ENCODE measurements at places on chromosomes 4 and X.

GRCh38 chrX:45434231-45434630, 233.6 kb upstream of the DIPK2B start:
- DNase-seq = no peak

GRCh38 chrX:21946925-21947641, 6.6 kb downstream of the SMS start:
- DNase-seq = no peak

GRCh38 chr4:53590187-53590586, 1.1 kb downstream of the LNX1 start:
- DNase-seq = no peak

GRCh38 chr4:38065900-38066299, 105.7 kb downstream of the PTTG2 start:
- no peak for DNase-seq

GRCh38 chrX:107597264-107597663, 31.0 kb upstream of the PRPS1 start:
- no peak for DNase-seq

DNA sequence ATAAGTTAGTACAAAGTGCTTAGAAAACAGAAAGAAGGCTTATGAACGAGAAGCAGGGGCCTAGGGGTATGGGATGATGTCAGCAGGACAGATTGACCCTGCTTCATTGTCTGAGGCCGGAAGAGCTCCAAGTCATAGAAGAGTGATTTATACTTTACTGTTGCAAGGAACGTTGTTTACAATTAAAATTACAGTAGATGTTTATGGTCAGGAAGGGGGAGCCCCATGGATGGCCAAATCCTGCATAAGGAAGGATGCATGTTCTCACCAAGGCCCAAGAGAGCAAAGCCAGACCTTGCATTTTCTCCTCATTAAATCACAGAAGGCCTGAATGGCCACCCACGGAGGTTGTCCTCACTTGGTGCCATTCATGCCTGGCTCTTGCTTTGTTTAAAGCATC, 115.3 kb downstream of the LDB2 start:
- no peak for DNase-seq

- no peak for DNase-seq
Observed at GRCh38 chr4:14943749-14944148, 58.5 kb upstream of the CPEB2 start.
